ENCODE measurements at places on chromosomes 2 and 18.
A peak's percentile ranks its signal among the peaks of the same experiment; 100 is the strongest.

GRCh38 chr2:209525834-209526281 lies 102.0 kb downstream of the MAP2 start:
- DNase-seq, result no peak

GRCh38 chr2:215609089-215610032 lies 173.5 kb upstream of the FN1 start:
- DNase-seq, result no peak

DNA sequence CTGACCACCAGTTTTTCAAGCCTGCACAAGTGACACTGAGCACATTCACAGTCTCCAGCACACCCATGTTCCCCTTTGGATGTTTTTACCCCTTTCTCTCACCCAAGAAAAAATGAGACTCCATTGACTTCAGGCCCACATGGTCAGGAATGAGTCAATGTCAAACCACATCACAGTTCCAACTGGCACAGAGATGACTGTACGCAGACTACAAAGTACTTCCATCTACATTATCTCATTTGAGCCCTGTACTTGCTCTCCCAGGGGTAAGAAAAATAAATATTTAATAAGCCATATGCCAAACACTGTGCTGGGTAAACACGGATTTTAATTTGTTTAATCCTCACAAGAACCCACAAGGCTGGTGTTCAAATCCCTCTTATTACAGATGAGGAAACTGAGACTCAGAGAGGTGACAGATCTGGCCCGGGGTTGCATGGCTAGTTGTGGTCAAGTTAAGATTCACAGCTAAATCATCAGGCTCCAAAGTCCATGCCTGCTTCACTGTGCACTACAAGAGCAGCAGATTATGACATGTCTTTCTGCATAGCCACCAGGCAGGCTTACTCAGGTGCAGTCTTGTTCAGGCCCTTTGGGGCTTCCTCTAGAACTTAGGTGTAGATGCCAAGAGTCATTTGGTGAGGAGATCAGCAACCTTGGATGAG lies 106.1 kb downstream of the TXNL1 start:
- DNase-seq, result peak; percentile 31

DNA sequence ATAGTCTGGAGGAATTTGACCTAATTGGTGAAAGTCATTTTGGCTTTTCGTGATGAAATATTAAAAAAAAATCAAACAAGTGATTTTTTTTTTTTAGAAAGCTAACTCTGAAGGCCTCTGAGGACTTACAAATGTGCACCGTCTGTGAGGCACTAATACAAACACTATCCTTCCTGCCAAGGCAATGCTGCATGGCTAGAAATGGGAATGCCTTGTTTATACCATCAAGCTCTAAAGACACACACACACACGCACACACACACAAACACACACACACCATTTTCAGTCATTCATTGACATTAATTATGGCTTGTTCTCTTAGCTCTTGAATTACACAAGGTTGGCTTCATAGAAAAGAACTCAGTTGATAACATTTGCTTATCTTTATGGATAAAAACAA lies 1242.0 kb upstream of the ACVR2A start:
- DNase-seq, result no peak

DNA sequence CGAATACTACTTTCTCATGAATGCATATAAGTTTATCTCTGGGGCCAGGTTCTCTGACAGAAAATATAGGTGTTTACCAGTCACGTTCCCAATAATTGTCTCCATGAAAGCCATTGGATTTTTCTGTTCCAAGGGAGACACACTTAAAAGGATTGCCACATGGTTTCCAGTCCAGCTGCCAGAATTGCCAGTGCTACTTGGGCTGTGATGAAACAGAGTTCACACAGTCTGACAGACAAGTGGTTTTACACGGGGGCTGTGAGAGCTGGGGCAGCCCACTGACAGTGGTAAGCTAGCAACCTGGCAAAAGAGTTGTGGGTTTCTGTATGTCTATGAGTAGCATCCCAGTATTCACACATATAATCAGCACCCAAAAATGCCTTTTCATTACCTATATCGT lies 27.7 kb upstream of the ATRAID start:
- no peak for DNase-seq

DNA sequence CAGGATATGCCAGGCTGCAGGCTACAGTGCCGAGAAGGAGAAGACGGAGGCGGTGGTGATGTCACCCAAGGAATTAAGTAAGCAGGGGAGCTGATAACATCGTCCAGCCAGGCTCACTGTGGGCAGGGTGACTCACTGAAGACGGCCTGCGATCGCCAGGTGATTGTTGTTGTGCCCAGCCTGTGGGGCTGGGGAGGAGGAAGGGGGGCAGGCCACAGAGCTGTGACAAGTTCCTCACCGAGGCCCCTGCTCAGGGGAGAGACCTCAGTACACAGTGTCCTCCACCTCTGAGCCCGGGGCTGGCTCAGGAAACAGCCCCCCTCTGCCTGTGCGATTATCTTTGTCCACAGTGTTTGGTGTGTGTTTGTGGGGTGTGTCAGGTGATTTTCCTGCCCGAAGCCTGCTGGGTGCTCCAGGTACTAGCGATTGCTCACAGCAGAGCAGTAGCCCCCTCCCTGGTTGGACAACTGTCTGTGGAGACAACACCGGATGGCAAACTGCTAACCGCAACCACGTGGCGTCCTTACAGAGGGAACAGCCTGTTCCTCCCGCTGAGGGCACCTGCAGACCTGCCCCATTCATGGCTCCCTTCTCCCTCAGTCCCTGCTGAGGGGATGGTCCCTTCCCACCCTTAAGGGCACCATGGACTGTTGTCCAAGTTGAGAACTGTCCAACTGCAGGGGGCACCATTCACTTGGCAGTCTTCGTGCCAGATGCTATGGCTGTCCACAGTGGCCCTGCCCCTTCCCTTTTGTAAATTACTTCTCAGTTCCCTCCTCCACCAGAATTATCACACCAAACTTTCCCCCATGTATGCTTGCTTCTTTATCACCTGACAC lies 95.1 kb downstream of the ZFP36L2 start:
- peak; percentile 62 for DNase-seq

- DNase-seq, result peak; percentile 3
Measured at GRCh38 chr2:66481100-66481549, 46.2 kb downstream of the MEIS1 start.

DNA sequence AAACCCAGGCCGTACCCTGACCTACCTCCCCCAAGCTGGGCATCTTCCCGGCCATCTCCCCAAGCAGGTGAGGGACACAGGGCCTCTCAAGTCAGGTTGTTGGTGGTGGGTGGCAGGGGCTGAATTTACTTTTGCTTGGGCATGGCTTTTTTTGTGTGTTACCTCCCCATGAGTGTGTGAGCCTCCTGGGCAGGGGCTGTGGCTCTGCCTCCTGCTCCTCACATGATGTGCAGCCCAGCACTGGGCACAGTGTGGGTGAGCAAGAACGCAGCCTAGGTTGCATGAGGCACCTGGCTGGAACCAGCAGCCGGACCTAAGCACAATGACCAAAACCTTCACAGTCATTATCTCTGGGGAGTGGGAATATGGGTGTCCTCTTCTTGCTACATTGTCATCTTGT lies 22.3 kb downstream of the CELF4 start:
- no peak for DNase-seq

DNA sequence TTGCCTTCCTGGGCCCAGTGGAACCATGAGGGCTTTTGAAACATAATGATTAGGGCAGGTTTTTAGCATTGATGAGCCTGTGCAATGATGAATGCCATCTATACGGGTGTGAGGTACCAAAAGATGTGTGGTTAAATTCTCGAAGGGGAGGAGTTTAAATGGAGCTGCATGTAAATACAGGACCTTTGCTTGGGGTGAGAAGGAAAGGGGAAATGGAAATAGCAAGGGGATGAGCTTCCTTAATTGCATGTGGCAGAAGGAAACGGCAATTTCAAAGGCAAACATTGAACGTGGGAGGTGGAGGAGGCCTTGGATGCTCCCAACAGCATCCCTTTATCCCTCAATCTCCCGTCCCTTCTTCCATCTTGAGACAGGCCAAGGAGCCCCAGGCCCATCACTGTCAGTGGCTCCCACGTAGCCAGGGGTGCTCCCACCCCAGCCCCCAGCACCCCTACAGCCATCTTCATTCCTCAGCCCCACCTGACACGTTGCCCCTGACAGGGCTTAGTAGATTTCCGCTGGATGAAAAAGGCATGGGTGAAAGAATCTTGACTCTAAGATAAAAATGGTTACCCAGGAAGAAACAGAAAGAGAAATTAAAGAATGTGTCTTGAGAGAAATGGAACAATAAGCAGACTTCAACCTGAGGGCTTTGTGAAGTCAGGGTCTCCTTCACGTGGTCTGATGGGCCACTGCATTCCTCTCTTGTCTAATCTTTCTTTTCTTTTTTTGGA lies 32.5 kb downstream of the INPP5D start:
- DNase-seq, result no peak

- no peak for DNase-seq
Measured at GRCh38 chr2:127569666-127570065, 34.2 kb downstream of the MYO7B start.

- DNase-seq, result peak; percentile 71
Measured at GRCh38 chr2:110747522-110748488, 15.4 kb downstream of the ACOXL start.

- DNase-seq, result no peak
Measured at GRCh38 chr18:62944454-62944853, 229.1 kb downstream of the PHLPP1 start.

- no peak for DNase-seq
Measured at GRCh38 chr18:9946831-9947230, 33.0 kb downstream of the VAPA start.

- DNase-seq, result no peak
Measured at GRCh38 chr18:78620326-78620725, 359.3 kb upstream of the SALL3 start.

DNA sequence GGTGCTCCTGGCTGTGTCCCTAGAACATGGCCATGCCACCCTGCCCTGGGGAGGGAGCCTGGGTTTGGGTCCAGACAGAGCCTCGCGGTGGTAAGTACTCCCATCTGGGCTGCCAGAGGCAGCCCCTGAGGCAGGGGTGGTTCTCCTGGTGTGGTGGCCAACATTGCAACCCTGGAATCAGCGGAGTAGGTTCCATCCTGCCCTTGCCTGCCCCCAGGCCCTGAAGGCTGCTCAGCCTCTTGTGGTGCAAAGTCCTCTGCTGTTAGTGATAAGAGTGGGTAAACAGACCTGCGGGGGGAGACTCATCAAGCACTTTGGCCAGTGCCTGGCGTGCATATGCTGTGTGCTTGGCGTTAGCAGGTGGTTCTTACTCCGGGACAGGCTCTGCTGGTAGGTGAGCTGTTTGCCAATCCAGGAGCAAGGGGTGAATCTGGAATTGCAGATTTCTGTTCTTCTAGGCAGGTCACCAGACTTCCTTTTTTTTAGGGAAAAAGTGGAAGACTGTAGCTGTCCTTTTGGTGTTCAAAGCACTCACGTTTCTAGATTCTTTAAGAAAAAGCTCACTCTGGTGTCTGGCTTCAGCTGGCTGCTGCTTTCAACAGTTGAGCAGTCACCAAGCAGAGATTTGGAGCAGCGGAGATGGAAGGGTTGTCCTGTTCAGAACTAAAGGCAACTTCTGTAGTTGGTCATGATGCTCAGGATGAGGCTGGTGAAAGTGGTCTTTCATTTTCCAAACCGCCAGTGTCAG lies 3.2 kb downstream of the CNNM3 start:
- peak; percentile 95 for DNase-seq

- DNase-seq, result peak; percentile 97
Measured at GRCh38 chr2:127415593-127416505, 2.4 kb upstream of the PROC start.

DNA sequence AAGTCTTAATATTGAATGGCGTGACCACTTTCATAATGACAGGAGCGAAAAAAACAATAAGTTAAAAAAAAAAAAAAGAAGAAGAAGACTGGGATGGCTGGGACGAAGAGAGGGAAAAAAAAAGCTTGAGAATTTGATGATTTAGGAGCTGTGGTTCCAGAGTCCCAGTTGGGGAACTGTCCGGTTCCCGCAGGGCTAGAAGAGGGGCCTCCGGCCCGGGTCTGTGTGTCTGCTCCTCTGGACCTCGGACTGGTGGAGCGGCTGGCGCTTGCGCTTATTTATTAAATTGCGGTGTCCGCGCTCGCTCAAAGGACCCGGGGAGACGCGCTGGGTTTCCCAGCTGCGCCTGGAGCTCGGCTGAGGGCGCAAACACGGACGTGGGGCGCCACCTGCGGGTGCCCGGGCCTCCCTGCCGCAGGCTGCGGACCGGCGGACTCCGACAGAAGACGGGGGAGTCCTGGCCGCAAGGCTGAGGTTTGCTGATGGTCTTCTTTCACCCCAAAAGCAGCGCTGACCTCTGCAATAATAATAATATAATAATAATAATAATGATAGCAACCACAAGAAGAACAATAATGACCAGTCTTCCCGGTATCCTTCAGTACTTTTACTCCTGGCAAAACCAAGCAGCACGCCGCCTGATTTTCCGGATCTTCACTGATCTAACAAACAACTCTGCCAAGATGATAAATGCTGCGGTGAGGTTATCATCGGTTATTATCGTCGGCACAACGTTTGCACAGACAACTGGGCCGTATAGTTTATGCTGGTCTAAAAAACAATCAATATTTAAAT lies at the start of gene CBLN2:
Gene CBLN2, minus strand, starts transcription at position 251 of the 795 bp plus-strand sequence. CDS start 2,182 bp downstream, outside the sequence.
- DNase-seq, result peak; percentile 98

DNA sequence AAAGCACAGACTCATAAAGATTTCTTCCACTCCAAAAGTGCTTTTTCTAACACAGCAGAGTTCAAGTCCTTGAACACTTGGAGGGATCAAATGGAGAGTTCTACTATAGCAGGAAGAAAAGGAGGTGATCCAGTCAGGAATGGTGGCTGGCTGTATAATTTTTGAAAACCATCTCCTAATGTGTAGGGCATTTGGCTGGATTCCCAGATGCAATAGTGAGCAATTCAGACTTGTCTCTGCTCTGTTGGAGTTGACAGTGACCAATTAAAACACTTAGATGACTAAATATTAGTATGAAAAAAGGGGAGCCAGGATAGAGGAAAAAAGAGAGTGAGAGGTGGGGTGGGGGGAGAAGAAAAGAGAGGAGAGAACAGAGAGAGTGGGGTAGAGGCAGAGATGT lies 5.3 kb upstream of the G6PC2 start:
- DNase-seq, result no peak

GRCh38 chr18:30406728-30407127 lies 635.8 kb downstream of the DSC3 start:
- DNase-seq, result no peak

- peak; percentile 91 for DNase-seq
Measured at GRCh38 chr2:178761759-178762371, 45.4 kb downstream of the TTN start.

DNA sequence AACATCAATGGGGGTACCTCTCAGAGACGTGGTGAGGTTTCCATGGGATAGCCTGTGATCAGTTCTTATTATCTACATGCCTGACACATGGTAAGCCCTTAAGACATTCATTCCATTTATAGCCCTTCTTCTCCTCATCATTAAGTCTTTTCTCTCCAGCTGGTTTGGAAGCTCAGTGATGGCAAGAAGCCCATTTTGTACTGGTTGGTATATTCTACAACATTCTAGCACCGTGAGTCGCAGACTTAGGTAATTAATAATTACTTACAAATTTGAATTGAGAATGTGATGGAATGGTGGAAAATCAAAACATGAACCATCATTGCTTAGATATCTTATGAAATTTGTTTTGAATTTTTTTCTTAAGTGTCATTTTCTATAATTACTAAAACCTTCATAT lies 472.6 kb downstream of the DLGAP1 start:
- DNase-seq, result no peak

Data from DMS53 (cell line).